ENCODE measurements at places on chromosomes 7 and 10. TPM values are rescaled to one million over a fixed set of nuclear protein-coding genes. Genes with fewer than 3 reads are reported as not detected.
A peak's percentile ranks its signal among the peaks of the same experiment; 100 is the strongest.

The ACTR3C gene
- polyA plus RNA-seq, result 0.95 TPM

DNA sequence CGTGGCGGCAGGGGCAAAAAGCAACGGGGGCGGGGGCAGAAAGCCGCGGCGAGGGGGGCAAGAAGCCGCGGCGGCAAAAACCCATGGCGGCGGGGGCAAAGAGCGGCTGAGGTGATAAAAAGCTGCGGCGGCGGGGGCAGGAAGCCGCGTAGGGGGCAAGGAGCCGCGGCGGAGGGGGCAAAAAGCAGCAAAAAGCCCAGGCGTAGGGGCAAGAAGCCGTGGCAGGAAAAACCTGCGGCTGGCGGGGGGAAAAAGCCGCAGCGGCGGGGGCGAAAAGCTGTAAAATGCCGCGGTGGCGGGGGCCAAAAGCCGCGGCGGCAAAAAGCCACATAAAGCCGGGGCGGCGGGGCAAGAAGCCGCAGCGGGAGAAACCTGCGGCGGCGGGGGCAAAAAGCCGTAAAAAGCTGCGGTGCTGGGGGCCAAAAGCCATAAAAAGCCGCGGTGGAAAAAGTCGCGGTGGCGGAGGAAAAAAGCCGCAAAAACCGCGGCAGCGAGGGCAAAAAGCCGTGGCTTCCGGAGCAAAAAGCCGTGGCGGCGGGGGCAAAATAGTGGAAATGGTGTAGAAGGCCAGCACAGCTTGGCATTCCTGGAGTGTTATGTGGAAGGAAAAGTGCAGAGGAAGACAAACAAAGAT, 487.8 kb downstream of the ZNF33B start:
- DNase-seq, result no peak

- no peak for DNase-seq
Observed at GRCh38 chr10:50566150-50566549, 57.6 kb downstream of the SGMS1 start.

- no peak for DNase-seq
Observed at GRCh38 chr7:53744403-53744760, 708.9 kb downstream of the POM121L12 start.

DNA sequence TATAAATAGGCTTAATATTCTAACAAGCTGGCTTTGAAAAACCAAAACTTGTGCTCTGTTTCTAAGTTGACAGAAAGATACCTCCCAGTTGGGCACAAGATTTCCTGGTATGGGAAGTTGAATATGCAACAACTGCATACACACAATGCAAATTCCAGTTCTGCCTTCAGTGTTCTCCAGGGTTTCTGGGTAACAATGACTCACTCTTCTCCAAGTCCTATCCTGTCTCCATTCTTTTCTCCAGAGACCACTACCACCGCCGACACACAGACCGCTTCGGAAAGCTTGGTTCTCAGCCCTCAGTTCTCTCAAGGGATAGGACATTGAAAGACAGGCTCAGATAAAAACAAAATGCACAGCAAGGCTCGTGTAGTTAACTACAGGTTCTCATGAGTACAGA, 12.2 kb downstream of the PDE1C start:
- DNase-seq, result no peak

GRCh38 chr10:79113827-79114226, 45.1 kb downstream of the ZMIZ1 start:
- no peak for DNase-seq

DNA sequence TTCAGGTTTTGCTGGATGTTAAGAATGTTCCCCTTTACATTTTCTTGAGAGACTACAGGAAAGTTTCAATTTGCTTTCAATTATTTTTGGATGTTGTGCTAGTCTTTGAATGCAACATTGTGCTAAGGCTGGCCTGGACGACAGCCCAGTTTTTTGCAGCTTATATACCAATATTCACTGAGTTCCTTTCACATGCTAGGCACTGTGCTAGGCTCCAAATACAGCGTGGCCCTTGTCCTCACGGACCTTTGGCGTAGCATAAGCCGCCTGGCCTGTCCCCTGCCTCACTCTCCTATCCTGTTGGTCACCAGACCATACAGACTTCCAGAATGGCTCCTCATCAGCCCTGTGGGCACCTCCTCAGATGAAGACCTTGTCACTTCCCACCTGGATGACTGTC, 19.5 kb upstream of the HSPA12A start:
- DNase-seq, result no peak

DNA sequence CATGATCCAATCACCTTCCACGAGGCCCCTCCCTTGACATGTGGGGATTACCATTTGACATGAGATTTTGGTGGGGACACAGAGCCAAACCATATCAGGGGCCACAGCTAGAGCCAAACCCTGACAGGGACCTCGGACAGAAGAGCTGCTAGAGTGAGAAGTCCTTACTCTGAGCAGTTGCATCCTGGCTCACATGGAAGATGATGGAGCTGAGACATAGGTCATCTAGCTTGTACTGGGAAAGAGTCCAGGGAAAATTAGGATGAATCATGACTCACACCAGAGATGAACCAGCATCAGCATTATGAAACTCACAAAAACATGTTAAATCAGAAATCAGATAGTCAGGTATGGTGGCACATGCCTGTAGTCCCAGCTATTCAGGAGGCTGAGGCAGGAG, 12.8 kb upstream of the FMC1 start:
- no peak for DNase-seq

The STEAP2 gene
- 2.6 TPM for polyA plus RNA-seq

DNA sequence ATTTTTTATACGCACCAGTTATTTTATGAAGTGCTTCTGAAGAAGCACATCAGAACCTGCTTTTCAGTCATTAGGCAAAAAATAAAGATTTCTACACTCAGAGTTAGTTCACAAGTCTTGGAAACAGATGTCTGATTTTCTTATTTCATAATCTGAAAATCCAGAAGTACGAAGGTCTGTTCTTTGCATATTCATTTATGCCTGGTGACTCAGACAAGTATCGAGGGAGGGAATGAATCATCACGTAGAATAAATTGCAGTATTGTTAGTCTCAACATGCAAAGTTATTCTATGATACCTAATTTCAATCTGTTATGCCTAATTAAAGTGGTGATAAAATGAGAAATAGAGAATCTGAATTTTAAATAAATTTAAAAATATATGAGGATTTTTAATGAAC, 113.6 kb upstream of the SEM1 start:
- DNase-seq, result no peak

DNA sequence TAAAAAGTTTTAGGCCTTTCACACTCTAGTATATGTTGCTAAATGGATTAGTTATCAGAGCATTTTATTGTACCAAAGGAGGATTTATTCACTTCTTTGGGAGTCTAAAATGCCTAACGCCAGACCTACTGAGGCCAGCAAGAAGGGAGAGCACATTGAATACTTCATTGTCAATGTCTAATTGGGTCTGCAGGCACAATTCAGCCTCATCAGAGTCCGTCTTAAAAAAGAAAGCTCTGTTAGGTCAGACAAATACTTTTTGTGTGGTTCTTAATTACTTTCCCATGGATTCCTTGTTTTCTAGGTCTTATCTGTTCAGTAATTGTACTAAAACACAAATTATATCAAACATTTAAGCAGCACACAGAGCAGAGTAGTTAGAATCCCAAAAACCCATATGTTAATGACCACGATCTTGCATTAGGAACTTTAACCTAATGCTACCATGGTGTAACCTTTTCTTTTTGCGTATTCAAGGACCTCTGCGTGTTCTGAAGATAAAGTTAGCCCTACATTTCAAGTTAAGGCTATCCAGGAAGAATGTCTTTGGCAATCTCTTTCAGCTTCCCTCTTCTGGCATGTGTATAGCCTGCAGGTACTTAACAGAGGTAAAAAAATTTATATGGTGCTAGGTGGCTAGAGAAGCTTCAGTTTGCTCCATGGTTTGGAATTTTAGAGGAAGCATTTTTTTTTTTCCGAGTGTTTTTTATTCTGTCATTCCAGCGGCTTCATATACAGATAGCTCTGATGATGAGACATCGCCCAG, 45.7 kb upstream of the STRIP2 start:
- no peak for DNase-seq

DNA sequence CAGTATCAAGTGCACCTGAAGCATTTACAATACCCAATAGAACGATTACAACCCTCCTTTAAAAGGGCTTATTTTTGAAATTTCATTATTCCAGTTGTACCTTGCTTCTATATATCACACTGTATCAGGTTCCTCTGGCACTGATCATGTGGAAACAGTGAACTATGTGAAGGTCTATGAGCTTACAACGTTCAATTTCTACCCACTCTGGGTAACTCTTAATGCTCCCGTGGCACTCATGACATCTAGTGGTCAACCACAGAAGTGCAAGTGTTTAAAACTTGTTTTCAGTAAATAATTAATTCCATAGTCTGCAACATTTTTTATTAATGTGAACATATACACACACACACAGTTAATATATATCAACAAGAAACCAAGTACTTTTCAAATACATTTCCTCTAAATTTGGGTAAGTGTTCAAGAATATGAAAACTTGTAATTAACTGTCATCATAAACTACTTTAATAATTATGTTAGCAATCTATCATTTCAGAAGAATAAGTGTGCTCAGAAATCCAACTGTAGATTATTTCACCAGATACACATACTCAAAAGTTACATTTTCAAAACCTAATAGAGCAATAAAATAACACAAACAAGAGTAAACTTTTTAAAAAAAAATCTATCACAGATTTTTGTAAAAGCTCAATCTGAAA, 61.0 kb downstream of the MPP7 start:
- no peak for DNase-seq

DNA sequence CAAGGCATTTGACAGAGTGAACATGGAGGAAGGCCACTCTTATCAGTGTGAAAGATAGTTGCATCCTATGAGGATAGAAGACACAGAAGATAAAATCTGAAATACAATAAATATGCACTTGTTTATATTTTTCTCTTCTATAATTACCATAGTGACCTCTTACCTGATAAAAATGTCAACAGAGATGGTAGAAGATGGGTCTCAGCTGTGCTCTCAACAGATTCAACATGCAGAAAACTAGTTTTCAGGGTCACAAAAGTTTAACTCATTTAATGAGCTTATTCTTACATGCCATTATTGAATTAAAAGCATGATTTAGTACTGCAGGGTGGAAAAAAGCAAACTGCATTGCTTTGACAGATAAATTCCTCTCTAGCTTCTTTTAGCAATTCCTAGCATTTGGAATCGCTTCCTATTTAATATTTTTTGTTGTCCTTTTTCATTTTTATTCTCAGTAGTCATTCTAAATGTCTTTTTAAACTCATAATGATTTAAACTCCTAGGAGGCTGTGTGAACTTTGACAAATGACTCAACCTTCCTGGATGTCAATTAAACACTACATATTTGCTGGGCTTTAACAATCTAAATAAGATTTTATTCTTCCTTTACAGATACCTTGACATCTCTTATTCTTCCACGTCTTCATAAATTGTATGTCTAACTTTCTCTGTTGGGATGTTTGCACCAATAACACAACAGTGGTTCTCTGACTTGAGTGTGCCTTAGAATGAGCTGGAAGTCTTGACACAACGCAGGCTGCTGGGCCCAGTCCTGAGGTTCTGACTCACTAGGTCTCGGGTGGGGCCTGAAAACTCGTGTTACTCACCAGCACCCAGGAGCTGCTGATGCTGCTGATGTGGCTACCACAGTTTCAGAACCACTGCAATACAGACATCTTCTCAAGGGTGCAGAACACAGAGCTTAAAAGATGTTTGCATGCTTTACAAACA, 565.5 kb upstream of the IGFBP3 start:
- no peak for DNase-seq

The OGDHL gene
- 0.66 TPM for polyA plus RNA-seq

GRCh38 chr10:51789118-51789517, 89.7 kb upstream of the CSTF2T start:
- DNase-seq, result no peak

- peak; percentile 6 for DNase-seq
Observed at GRCh38 chr7:117715784-117716445, 157.3 kb downstream of the CTTNBP2 start.

The MKX gene
- polyA plus RNA-seq, result 2.3 TPM

DNA sequence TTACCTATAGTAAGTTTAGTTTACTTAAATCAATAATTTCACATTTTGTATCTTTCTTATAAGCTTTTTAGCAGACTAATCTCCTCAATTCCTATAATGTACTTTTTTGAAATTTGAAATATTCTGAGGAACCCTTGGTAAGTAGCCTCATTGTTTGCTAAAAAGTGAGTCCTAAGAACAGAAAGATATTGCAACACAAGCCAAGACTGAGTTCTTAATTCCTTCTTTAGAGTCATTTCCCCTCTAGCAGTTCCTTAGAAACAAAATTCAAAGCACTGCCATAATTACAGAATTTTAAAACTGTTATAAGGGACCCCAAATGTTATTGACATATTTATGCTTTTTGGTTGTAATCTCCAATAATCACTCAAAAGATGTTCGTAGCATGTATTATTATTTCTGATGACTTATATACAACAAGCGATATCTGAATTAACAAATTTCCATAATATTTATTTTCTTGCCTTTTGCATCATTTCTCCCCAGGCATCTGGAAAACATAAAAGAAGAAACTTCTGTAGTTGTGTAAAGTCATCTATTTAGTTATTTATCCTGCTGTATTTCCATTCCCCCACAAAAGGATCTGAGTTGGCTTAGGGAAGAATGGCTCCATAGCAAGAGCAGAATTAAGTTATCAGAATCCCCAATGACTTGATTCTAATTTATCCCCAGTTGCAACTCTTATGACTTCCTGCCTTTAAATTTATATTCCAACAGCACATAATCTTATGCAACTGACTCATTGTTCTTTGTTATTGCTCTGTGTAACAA, 67.8 kb downstream of the TMEM26 start:
- DNase-seq, result no peak

The AKR1C4 gene
- not detected for polyA plus RNA-seq

GRCh38 chr7:102061981-102062390, 224.7 kb upstream of the SH2B2 start:
- no peak for DNase-seq

GRCh38 chr7:75649462-75649861, 89.3 kb downstream of the HIP1 start:
- DNase-seq, result no peak

The RBM20 gene
- polyA plus RNA-seq, result 13.5 TPM

GRCh38 chr7:121235201-121235600, 93.6 kb upstream of the WNT16 start:
- DNase-seq, result no peak

The MPLKIP gene
- polyA plus RNA-seq, result 18.1 TPM

DNA sequence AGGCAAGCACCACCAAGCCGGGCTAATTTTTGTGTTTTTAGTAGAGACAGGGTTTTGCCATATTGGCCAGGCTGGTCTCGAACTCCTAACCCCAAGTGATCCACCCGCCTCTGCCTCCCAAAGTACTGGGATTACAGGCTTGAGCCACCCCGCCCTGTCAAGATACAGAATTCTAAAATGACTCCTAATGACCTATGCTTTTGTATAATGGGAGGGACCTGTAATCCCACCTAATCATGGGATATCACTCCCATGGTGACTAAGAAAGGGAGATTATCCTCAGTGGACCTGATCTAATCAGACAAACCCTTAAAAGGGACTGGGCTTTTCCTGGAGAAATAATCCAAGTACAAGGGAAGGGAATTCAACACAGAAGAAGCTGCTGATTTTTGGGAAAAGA, 28.8 kb downstream of the SAMD8 start:
- no peak for DNase-seq

The SPDYE9 gene
- 0.20 TPM for polyA plus RNA-seq

The GPR15LG gene
- not detected for polyA plus RNA-seq

GRCh38 chr7:155299535-155300202, 2.0 kb downstream of the INSIG1 start:
- DNase-seq, result no peak

GRCh38 chr7:12949060-12949931, 261.9 kb downstream of the ARL4A start:
- no peak for DNase-seq
